ENCODE measurements at places on chromosomes 1 and 21. TPM values are rescaled to one million over a fixed set of nuclear protein-coding genes. Genes with fewer than 3 reads are reported as not detected.
A peak's percentile ranks its signal among the peaks of the same experiment; 100 is the strongest.

DNA sequence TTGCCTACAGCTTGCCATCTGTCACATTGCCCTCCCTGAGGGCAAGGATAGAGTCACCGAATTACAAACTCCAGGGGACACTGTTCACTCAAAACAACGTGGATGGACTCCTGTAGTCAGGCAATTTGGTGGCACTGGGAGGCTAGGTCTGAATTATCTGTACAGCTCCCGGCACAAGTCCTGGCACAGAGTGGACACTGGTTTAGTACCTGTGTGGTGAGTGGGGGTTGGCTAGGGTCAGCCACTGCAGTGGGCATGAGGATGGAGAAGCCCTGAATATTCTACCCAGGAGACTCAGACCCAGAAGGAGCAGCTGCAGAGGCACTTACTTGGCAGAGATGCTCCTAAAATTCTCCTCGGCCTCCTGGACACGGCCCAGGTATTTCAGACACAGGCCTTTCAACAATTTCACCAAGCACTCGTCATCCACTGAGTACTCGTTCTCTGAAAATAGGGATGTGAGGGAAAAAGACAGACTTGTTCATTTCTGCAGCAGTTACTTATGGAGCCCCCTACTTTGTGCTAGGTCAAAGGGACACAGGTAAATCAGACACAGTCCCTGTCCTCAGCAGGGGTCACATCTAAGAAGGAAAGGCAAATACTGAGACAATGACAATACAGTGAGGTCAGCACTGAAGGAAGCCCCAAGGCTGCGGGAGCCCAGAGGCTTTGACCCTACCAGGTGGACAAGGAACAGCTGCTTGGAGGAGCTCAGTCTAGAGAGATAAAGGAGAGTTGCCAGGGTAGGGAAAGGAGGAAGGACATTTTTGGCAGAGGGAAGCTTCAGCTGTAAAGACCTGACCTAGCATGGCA is 40.5 kb downstream of the TTC39A start:
- no peak for DNase-seq

GRCh38 chr1:85554630-85555327 is 25.8 kb upstream of the CCN1 start:
- DNase-seq: peak; percentile 68

- DNase-seq: no peak
Measured at GRCh38 chr1:183223467-183223866, 37.4 kb downstream of the LAMC2 start.

GRCh38 chr21:31201548-31201947 is 142.5 kb downstream of the TIAM1 start:
- DNase-seq: peak; percentile 74

- no peak for DNase-seq
Measured at GRCh38 chr1:226111883-226112261, 49.4 kb downstream of the H3-3A start.

TAGLN2 gene
- total RNA-seq: 1,079 TPM

GPR3 gene
- total RNA-seq: not detected
